ENCODE measurements at places on chromosomes 4 and X.

GRCh38 chr4:19924761-19925160, 326.9 kb upstream of the SLIT2 start:
- no peak for DNase-seq

DNA sequence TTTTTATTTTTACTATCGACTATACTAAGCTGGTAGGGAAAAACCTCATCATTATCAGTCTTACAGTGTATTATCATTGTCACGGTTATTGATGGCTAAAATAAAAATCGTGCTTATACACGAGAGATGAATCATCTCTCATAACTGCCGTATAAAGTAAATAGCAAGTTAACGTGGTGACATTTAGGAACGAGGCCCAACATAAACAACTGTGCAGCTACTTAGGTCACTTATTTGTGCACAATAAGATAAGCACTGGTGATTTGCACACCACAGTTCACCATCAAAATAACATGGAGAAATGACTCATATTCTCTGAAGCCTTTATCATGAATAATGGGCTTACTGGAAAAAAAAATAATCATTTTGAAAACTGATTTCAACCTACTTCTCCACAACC, 482.0 kb upstream of the TENM3 start:
- DNase-seq, result no peak

DNA sequence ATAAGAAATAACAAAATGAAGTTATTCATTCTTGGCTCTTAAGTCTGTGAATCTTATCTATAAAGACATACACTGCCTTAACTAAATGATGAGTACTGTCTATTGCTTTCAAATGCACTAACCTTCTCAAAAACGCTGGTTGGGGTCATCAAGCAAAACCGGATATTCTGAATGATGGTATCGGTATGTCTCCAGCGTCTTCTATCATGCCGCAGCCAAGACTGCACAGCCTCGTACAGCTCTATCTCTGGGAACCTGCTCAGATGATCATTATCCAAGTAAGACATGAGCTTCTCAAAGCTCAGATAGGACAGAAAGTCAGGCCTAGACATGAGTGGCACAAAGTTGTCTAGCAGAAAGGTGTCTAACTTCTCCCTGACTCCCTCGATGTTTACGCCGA, 21.1 kb downstream of the KLHL15 start:
- no peak for DNase-seq

DNA sequence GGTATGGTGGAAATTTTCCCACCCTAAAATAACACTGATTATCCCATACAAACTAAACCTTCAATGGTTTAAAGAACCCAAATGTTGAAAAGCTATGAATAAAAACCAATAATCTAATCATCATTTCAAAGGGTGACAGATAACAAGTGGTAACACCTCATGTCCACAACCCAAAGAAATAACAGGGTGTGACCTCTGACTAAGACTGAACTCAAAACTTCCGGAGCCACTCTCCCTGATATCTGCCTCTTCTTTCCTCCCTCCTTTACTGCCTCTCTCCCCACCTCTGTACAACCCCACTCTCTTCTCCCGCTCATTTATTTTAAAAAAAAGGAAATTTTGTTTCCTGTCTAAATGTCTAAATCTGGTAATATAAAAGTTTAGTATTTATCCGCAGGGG, 11.5 kb downstream of the FBXW7 start:
- no peak for DNase-seq

DNA sequence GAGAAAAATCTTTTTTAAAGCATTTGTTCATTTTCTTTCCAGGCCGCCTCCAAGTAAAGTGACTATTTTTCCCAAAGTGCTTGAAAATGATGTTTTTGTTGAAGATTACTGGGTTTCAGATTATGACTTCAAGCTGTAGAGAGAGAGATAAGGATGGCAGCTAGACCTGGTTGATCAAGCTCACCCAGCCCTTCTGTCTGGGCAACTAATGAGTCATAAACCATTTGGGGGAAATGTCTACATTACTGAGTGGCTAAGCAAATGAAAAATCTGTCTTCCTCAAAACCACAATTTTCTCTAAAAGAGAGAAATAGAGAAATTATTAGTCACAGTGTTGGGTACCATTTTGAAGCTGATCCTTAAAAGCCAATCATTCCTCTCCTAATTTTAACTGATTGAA, 355.4 kb upstream of the CPEB2 start:
- no peak for DNase-seq

DNA sequence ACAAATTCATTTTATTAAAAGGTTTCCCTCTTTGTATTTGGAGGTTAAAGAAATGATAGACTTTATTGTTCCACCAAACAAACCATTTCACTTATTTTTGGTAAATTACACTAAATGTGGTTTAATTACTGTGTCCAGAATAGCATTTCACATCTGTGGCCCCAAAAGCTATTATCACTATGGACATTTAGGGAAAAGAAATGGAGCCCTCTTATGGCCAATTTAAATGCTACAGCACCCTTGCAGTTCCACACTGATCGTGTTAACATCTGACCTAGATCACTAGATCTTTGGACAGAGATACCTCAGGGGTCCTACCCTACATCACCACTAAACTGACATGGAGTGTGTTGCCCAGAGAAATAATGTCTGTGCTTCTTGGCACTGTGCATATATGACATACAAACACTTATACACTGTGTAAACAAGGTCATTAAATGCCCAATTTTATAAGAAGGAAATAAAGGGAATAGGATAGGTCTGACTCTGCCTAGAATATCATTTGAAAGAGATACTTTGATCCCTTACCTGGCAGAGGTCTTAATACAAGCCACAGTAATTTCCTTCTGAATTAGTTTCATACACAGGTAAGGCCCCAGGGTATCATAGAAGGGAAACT, 163.9 kb downstream of the KDR start:
- DNase-seq, result peak; percentile 54

GRCh38 chr4:57308301-57308700, 198.1 kb upstream of the IGFBP7 start:
- no peak for DNase-seq
